ENCODE measurements at places on chromosomes 3 and 15.

DNA sequence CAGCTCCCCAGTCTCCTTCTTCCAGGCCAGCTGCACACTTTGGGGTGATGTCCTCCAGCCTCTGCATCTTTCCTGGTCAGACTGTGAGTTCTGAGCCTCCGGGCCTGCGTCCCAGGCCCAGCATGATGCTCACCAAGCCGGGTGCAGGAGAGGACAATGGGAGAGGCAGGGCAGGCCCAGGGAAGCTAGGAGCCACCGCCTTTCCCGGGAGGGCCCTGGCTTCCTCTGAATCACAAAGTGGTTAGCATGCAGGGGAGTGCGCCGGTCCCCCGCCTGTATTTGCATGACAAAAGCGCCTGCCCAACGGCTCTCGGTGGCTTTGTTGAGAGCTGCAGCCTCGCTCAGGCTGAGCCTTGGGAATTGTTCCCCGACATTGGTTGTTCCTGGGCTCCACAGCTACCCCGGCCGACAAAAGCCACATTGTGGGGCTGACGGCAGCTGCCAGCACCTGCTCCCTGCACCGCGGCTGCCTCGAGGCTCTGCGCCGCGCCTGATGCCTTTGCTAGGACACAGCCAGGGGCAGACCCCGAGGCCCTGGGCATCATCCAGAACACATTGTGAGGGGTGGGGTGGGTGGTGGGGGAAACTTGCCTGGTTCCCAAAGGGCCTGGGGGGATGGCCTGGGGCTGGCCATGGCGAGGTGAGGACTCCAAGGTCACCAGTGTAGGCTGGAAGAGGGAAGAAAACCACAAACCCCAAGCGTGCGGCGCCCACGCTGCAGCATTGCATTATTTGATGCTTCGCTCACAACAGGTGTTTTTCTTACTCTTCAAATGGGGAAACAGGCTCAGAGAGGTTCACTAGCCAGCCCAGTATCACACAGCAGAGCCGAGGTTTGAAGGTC lies 20.0 kb upstream of the KLF13 start:
- no peak for DNase-seq

GRCh38 chr3:69766638-69767037 lies 27.4 kb downstream of the MITF start:
- no peak for DNase-seq

DNA sequence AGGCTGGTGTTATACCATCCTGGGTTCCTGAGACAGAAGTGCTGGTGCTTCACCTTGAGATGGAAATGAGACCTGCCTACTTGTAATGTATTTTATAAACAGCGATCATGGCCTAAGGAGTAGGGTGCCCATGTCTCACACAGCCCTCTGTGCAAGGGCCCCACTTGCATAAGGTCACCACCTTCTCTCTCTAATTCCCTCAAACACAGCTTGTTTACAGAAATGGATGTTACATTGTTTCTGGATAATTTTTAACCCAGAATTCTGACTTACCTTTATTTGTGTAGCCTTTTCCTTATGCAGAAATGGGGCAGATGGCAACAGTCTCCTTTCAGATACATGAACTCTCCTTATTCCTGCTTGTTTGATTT lies 95.1 kb upstream of the UMPS start:
- DNase-seq, result no peak

DNA sequence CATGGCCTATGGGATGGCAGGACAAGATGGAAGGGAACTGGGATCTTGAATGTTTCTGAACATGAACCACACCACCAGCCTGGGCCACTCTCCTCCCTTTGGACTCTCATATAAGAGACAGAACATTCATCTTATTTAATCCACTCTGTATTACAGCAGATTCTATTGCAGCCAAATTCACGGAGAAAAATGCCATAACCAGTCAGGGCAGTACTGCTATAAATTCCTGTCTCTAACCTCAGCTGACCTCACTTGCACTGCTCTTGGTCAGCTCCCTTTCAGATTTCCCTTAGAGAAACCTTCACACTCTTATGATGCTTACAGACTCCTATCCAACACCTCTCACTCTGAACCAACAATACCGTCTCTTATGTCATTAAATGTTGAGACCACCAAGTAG lies 101.4 kb downstream of the RYK start:
- no peak for DNase-seq

- no peak for DNase-seq
Observed at GRCh38 chr3:178950676-178951075, 120.9 kb downstream of the ZMAT3 start.

DNA sequence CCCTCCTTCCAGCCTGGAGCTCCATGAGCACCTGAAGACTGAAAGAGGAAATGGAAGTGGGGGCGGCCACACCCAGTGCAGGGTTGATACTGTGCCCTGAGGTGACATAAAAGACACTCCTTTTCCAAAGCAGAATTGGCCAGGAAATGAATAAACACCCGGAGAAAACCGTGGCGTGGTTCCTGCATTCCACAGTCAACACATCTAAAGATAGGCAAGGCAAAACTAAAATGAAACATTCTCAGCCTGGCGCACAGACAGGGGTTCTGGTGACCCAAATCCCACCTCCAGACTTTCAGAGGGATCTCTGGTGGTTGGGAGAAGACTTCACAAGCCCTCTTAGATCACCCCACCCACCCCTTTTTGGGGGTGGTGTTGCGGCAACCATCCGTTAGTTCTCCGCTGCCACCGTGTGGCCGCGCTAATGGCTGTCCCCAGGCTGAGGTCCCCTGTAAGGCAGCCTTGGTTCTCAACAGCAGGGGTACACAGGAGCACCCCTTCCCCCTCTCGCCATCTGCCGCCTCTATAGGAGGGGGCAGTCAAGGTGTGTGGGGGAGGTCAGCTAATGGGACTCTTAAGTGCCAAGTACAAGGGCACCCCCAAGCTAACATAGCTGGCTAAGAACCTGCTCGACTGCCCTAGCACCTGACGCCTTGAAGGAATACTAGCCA lies 2.5 kb upstream of the MST1R start:
- no peak for DNase-seq

DNA sequence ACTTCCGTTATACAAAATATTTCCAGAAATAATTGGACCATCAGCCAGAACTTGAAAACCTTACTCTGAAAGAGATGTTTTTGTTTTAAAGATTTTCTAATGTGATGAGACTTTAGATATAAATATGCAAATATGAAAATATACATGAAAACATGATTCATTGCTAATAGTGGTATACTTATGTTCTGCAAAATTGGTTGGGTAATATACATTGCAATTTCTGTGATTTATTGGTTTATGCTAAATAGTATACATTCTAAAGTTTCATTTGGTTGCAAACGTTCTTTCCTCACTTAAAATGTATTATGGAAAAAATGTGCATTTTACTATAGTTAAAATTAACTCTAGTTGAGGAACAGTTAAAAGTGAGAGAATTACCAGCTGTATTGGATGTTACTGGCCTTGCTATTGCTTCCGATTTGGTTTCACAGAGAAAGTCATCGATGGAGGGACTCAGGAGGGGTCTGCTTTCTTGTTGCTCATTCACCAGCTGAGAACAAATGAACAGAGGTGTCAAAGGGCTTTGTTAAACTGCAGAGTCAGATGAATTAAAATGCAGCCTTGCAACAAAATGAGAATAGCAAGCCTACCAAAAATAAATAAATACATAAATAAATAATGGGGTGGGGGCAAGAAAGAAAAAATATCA lies 149.3 kb downstream of the PEX5L start:
- no peak for DNase-seq

DNA sequence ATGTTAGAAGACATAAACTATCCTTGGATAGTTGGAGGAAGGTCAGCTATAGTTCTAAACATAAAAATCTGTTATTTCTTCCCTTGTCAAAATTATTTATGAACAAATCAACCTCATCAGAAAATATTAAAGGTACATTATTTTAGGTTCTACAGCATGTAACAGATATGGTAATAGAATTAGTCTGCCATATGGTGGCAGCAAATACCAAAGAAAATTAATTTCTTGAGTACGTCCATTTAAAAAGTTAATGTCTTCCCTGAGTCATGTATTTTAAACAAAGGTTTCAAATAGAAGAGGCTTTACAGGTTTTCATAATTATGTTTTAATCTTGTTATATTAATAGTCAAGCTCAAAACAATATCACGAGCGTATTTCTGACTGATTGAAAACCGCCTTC lies 17.9 kb upstream of the ANKRD28 start:
- no peak for DNase-seq

GRCh38 chr3:173584838-173585831 lies 187.6 kb downstream of the NLGN1 start:
- no peak for DNase-seq

DNA sequence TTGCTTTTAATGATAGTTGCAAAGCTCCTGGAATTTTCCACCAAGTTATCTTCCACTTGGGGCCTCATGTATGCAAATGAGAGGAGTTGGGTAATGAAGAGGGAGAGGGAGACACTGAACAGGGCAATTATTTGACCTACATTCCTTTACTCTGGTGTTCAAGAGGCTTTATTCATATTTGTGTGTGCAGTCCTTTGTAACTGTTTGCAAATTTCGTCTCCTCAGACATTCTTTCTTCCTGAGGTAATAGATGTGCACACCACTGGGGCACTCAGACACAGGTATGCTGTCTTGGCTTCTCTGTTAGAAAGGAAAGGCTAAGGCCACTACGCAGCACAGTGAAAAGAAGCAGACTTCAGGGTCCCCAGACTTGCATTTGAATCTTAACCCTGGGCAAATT lies 189.7 kb upstream of the IL12A start:
- DNase-seq, result no peak

DNA sequence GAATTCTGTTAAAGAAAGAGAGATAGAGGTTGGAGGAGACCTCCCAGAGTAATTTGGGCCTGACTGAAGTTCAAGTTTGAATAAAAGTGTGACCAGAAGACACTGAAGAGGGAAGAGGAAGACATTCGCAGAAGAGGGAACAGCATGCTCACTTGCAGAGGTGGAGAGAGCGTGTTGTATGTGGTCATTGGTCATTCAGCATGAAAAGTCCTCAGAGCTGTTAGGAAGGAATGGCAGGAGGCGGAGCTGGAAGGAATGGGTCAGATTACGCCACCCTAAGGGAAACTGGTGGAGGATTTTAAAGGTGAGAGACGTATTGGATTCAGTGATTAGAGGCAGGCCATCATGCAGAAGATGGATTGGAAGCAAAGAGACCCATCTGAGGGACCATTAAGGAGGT lies 41.6 kb downstream of the IQCH start:
- no peak for DNase-seq

DNA sequence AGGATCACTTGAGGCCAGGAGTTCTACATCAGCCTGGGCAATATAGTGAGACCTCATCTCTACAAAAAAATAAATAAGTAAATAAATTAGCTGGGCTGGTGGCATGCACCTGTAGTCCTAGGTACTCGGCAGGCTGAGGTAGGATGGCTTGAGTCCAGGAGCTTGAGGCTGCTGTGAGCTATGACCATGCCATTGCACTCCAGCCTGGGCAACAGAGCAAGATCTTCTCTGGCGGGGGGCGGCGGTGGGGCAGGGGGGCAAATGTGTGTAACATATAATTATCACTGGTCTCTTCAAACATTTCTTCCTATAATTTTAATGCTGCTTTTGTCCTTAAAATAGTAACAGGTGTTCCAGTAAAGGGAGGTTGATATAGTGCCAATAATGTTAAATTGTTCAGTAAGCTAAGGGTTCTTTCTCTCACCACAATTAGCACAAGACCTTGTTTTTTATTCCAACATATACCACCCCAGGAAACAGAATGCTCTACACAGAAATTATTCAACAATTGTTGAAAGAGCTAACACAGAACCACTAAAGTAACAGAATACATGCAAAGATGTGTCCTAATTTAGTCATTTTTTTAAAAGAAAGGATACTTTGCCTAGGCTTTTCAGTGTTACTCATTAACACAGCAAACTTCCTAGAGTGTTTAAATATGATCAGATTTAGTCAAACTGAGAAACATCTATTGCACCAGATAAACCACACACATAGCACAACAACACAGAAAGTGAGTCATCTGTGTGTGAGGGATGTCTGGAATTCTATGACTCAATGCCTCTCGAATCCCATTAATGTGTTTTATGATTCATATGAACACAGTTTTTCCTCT lies 29.1 kb downstream of the ANKRD28 start:
- DNase-seq, result no peak

DNA sequence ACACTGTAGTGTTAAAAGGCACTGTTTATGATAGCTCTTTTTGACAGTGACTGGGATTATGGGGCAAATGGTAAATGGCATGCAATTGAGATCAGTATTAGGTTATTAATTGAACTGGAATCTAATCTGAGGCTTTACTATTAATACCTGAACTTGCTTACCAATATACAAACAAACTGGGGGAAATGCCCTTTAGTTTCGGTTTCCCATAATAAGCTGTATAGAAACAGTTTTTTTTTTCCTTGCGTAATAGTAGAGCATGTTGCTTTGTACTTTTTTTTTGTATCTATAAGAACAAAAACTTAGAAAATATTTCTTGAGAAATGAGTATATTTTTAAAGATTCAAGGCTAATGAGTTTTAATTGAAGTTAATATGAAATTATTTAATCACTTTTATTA lies 95.0 kb downstream of the FNDC3B start:
- no peak for DNase-seq

DNA sequence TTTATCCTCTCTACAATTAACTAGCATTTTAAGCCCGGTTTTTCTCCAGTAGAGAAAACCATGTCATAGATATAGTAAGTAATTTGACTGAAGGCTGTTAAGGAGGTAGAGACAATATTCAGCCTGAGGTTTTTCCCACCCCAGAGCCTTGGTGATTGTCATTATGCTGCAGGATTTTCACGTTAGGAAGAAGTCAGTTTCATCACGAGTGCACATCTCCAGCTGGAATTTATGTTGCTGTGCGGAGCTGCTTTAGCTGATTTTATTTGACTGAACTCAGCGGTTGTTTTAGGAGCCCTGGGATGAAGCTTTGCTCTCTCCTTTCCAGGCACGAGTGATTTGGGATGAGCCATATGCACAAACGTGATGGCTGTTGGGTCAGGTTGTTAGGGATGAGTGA lies 271.3 kb upstream of the RGMA start:
- no peak for DNase-seq

GRCh38 chr3:28745436-28745835 lies 396.8 kb upstream of the AZI2 start:
- no peak for DNase-seq

GRCh38 chr3:13044496-13045240 lies 28.6 kb downstream of the IQSEC1 start:
- no peak for DNase-seq

DNA sequence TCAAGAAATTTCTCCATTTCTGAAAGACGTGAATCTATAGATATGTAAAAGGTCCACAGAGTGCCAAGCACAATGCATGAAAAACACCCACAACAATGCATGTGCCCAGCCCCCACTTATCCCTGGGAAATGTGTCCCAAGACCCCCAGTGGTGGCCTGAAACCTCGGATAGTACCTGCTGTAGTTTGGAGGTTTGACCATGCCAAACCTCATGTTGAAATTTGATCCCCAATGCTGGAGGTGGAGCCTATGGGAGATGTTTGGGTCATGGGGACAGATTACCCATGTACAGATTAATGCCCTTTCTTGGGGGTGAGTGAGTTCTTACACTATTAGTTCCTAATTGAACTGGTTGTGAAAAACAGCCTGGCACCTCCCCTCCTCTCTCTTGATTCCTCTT lies 21.4 kb upstream of the MYZAP start:
- no peak for DNase-seq

- DNase-seq, result no peak
Observed at GRCh38 chr3:46848271-46849044, 14.8 kb downstream of the MYL3 start.

GRCh38 chr3:136753326-136753939 lies 1.3 kb upstream of the STAG1 start:
- DNase-seq, result no peak
